Right hindlimb (tissue), 1 donor: ENCODE measurements at places on chromosomes 16 and 17.

- no peak for DNase-seq
Observed at GRCh38 chr17:42294469-42295398, 6.4 kb downstream of the STAT5A start.

DNA sequence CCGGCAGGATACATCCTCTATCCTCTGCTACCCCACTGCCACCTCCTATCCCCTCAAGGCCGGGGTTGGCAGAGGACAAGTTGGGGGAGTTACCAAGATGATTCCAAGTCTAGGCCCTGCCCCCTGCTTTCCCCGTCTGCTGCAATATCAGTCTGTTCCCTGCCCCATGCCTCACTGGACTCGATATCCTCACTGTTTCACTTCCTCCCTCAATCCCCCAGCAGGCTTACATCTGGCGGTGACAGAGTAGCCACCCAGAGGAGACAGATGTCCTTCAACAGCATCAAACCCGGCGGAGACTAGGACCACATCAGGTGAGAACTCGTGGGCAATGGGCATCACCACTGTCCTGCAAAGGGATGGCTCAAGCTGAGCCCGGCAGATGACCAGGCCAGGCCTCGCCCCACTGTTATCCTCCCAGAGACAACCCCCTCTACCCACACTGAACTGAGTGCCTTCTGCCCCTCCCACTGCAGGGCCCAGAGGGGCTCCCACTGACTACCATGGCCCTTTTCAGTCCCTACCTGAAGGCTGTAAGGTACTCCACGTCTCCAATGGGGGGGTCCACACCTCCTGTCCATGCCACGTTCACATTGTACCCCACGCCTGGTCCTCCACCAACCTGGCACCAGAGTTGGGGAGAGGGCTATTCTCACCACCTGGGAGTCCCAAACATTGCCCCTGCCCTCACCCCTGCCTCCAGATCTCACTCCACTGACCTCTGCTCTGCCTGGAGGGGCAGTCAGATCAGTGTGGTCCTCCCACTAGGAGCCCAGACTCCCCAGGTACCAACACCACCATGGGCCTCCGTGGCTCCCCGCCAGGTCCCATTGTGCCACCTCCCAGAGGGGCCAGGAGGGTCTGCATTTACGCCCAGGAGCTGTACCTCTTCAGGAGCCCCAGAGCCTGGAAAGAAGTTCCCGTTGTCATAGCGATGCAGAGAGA lies 9.6 kb downstream of the G6PC3 start:
- DNase-seq = peak; percentile 22

DNA sequence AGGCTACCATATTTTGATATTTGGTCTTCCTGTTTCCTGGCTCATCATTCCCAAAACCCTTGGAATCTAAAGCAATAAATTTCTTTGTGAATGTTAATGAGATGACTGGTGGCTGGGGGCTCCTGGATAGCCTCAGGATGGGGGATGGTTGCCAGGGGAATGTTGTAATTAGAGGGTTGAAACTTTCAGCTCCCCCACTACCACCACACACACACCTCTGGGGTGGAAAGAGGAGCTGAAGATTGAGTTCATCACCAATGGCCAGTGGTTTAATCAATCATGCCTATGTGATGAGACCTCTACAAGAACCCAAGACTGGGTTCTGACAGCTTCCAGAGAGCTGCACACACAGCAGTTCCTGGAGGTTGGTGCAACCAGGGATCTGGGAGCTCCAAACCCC lies 59.1 kb downstream of the HS3ST3A1 start:
- no peak for DNase-seq

DNA sequence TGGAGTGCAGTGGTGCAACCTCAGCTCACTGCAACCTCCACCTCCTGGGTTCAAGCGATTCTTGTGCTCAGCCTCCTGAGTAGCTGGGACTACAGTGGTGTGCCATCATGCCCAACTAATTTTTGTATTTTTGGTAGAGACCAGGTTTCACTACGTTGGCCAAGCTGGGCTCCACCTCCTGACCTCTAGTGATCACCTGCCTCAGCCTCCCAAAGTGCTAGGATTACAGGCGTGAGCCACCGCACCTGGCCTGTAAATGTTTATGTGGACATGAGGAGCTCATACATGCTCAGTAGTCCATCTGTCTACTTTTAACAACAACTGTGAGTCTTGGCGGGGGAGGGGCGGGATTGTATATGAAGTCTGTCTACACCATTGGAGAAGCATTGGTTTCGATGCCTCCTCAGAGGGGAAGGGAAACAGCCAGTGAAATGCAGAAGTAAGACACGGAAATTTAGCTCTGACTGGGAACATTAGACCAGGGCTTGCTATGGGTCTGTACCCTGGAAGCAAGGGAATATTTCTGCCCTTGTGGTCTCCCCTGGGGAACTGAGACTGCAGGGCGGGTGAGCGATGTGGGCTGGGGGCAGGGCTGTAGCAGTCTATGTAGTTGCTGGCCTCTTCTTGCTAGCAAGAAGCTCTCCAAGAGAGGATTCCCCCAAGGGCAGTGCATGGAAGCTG lies 9.3 kb downstream of the NUBP1 start:
- DNase-seq = no peak

DNA sequence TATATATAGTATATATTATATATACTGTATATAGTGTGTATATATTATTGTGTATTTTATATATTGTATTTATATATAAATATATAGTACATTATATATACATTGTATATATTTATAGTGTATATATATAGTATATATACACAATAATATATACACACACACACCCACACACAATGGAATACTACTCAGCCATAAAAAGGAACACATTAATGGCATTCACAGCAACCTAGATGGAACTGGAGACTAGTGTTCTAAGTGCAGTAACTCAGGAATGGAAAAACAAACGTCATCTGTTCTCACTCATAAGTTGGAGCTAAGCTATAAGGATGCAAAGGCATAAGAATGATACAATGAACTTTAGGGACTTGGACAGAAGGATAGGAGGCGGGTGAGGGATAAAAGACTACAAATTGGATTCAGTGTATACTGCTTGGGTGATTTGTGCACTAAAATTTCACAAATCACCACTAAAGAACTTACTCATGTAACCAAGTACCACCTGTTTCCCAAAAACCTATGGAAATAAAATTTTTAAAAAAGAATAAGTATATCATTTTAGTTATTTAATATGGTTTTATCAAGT lies 201.9 kb upstream of the CDH11 start:
- no peak for DNase-seq

- DNase-seq = no peak
Observed at GRCh38 chr17:45974916-45975630, 24.0 kb upstream of the STH start.

- DNase-seq = no peak
Observed at GRCh38 chr17:27965224-27965623, 72.1 kb upstream of the LYRM9 start.

- DNase-seq = no peak
Observed at GRCh38 chr17:55321427-55322060, 56.8 kb downstream of the HLF start.

- peak; percentile 64 for DNase-seq
Observed at GRCh38 chr17:31425282-31426040, 34.0 kb downstream of the RAB11FIP4 start.

DNA sequence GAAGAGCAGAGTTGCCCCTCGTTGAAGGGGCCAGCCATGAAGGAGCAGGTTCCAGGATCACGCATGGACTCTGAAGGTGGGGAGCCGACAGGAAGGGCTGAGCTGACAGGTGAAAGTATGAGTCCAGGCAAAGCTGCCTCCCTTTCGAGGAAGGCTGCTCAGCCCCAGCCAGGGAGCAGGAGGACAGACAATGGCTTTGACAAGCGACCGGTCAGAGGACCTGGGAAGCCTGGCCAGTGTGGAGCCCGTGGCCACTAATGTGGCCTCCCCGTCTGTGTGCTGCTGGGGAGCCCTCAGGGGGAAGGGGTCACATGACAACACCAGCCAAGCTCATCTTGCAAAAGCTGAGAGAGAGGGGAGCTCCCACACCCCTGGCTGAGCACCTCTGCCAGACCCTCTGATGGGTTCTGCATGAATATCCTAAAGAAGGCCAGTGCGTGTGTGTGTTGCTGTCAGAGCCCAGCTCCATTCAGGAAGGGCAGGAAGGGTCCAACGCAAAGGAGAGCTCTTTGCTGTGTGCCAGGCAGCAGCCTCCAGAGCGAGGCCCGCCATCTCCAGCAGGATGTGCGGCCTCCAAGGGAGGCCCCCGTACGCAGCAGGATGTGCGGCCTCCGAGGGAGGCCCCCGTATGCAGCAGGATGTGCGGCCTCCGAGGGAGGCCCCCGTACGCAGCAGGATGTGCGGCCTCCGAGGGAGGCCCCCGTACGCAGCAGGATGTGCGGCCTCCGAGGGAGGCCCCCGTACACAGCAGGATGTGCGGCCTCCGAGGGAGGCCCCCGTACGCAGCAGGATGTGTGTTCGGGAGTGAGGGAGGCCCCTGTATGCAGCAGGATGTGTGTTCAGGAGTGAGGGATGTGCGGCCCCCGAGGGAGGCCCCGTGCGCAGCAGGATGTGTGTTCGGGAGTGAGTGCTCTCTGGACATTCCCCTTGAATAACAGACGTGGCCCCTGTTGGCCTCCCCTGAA lies 102.1 kb upstream of the CHMP6 start:
- DNase-seq = no peak

DNA sequence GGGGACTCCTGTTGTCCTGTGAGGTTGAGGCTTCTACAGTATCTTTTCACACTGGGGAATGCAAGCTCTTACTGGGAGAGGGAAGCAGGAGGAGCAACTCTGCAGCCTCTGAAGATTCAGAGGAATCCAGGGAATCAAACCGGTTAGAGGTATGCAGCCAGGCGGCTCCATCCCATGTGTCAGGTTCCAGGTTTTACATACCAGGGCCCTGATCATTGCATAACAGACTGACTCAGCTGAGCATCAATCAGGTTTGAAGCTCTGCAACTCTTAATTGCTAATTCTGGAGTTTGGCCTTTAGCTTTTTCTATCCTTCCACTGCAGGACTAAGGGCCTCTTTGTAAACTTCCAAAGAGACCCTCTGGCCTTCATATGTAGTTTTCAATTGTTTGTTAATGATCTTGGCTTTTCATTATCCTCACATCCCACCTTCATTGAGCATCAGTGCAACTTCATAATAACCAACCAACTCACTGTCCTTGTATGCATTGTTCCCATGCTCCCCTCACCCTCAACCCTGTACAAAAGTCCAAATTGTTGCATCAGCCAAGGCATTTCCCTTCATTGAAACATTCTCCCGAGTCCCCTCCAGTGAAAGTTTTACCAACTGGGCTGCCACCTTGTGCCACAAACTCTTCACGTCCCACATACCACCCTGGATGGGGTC lies 59.7 kb upstream of the DHX40 start:
- no peak for DNase-seq

- DNase-seq = no peak
Observed at GRCh38 chr16:12341966-12342365, 365.4 kb downstream of the SNX29 start.

DNA sequence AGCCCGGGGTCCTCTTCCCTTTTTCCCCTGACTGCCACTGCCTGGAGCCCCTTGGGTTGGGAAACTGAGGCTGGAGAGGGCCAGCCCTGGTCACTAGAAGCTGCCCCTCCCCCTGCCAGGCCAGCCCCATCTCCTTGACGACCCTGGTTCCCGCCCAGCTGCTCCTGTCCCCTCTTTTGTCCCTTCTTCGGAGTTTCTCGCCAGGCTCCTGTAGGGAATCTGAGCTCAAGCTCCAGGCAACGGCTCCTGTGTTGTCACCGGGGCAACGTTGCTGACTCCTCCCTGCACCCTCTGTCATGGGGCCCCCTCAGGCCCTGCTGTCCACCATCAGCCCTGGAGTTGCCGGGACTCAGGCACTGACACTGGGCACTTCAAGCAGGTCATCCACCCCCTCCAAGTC lies 5.7 kb downstream of the LLGL1 start:
- no peak for DNase-seq

- no peak for DNase-seq
Observed at GRCh38 chr17:20924306-20924705, 118.5 kb downstream of the USP22 start.

DNA sequence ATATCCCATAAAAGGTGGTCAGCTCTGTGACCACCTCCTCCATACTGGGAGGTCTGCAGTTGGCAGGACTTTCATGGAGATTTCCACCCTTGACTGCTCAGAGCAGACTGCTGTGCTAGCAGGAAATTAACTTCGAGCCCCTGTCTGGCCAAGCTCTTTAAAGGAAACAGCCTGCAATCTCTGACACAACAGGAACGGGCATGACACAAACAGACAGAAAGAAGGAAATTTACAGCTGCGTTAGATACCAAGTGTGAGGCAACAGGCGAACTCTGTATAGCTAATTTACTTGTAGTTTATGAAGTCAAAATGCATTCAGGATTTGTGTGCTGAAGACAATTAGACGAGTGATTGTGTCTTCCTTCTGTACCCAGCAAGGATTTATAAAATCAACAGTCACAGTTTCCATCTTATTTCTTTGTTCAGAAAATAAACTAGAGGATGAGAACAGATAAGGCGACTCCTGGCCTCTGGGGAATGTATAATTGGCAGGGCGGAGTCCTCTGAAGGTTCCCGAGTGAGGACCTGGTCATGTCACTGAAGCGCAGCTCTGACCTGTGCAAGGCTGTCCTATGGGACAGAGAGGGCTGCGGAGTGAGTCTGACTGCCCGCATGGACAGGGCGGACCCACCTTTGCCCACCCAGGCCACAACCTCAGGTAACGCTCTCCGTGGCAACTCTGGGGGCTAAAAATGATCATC lies 16.1 kb downstream of the WIPI1 start:
- no peak for DNase-seq

- no peak for DNase-seq
Observed at GRCh38 chr17:14372905-14373613, 72.2 kb downstream of the HS3ST3B1 start.

DNA sequence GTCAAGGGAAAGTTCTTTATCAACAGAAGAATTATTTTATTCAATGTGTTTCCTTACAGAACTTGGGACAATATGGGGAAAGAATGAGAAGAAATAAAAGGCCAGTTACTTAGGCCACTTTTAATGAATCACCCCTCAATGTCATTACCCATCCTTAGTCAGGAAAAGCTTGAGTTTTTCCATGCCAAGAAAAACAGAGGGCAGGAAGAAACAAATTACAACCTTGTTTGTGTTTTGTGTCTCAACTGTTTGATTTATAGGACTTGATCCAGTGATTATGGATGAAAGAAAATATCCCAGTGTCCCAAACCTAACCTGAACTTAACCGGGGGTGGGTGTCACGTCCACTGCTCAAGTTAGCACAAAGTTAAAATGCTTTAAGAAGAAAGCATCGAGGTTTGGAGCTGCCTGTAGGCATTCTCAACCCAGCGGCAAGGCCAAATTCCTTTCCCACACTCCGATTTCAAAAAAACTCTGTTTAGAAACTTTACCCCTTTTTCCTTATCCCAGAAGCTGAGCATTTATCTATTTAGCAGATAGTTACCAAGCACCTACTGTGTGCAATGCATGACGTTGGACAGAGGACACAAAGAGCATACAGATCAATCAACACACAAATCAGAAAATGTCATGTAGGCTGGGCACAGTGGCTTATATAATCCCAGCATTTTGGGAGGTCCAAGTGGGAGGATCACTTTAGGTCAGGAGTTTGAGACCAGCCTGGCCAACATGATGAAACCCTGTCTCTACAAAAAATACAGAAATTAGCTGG lies 14.0 kb upstream of the CYB5B start:
- no peak for DNase-seq
